ENCODE measurements at places on chromosomes 5 and 9. TPM values are rescaled to one million over a fixed set of nuclear protein-coding genes. Genes with fewer than 3 reads are reported as not detected.

Gene GFM2
- 43.9 TPM for polyA plus RNA-seq

Gene SPINK7
- not detected for polyA plus RNA-seq

Gene TBCA
- 135 TPM for polyA plus RNA-seq

Gene GNG10
- 108 TPM for polyA plus RNA-seq

GRCh38 chr9:132986640-132987620, 8.4 kb downstream of the GFI1B start:
- no peak for DNase-seq

- no peak for DNase-seq
Observed at GRCh38 chr5:151947931-151948608, 23.4 kb upstream of the GLRA1 start.

DNA sequence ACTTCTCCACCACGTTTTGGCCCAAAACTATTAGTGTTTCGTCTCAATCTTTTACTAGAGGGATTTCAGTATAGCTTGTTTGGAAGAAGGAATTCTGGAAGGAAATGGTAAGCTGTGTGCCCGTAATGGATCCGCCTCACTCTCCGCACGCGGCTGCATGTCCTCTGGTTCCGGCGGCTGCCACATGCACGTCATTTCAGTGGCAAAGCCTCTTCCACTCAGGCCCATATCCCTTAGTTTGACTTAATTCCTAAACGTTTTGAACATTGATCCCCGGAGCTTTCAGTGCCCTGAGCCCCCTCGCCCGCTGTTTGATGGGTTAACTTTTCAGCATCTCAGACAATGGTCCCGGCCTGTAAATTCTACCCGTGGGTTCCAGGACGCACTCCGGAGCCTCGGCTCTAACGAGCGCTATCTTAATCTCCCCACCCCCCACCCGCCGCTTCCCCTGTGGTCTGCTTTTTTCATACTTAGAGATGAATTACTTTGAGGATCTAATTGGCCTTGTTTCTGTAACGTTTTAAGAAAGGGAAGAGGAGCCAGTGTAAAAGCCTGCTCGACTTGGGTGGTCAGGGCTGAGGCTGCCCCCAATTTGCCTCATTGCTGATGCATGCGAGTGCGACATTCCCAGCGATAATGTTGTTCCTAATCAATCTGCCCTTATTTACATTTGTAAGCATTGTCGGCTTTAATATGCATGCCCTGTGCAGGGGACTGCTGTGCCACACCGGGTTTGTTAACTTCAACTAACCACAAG, 4.6 kb downstream of the PTCH1 start:
- no peak for DNase-seq

DNA sequence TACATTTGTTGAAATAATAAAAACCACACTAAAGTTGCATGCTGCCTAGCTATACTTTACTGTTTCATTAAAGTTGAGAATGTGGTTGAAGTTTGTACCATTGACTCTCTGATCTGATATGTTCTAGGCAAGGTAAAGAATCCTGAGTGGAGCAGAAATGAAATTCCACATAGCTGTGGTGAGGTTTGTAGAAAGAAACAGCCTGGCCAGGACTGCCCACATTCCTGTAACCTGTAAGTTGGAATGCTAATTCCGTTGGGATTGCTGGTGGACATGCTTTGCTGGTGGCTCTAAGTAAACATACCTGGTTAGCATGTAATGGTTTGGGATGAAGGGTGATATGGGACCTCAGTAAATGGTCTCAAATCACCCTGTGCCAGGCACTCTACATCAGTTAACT, 16.8 kb downstream of the NFX1 start:
- DNase-seq, result no peak

GRCh38 chr9:36640771-36641381, 68.2 kb downstream of the MELK start:
- no peak for DNase-seq

- DNase-seq, result no peak
Observed at GRCh38 chr5:157245476-157245875, 20.4 kb upstream of the CYFIP2 start.

DNA sequence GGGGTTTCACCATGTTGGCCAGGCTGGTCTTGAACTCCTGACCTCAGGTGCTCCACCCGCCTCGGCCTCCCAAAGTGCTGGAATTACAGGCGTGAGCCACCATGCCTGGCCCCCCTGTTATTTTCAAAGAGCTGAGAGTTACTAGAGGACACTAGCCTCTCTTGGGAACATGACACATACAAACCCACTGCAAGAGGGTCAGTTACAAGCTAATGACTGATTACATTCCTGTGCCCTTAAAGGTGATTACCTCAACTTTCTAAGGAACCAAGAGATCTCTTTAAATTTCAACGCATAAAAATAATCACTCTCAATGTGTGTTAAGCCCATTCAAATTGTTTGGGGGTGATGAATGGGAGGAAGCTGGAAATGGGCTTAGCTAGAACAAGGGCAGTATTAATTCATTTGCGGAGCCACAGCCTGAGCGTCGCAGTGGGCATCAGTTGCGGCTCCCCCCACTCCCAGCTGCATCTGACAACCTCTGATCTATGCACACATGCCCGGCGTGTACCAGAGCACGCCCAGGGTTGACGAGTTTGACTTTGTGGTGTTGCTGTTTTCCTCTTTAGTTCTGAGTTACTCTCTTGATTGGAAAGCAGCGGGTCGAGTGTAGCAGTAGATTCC, 146.9 kb downstream of the GOLPH3 start:
- no peak for DNase-seq

- no peak for DNase-seq
Observed at GRCh38 chr5:181121675-181122561, 9.1 kb downstream of the OR2V1 start.

DNA sequence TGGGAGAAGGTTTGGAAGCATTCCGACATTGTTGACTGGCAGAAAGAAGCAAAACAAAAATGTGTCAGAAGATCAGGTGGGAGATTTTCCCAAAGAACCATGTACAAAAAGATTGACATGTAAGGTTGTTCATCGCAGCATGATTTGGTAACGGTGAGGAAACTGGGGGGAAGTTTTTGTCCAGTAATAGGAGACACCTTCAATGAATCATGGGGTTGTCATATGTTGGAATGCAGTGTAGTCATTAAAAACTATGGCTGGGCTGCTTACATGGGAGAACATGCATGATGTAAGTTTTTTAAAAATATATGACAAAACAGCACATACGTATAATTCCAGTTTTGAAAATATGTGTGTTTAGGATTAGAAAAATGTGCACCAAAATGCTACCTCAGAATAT, 50.5 kb downstream of the HSD17B3 start:
- DNase-seq, result no peak

DNA sequence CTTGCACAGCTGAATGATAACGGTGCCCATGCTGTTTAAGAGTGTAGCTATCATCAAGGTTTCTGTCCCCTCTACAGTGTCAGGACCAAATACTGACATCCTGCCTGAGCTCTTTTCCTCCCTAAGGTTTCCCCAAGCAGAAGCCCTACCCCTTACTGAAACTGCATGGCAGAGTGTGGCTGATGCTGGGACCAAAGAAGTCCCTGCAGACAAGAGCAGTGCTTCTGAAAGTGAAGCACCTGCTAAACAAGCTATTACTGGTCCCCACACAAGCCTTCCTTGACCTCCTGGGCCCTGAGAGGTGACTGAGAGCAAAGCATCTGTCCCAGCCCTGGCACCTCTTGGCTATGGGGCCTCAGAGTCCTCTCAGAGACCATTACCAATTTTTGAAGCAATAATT, 56.1 kb downstream of the CFAP90 start:
- DNase-seq, result no peak

DNA sequence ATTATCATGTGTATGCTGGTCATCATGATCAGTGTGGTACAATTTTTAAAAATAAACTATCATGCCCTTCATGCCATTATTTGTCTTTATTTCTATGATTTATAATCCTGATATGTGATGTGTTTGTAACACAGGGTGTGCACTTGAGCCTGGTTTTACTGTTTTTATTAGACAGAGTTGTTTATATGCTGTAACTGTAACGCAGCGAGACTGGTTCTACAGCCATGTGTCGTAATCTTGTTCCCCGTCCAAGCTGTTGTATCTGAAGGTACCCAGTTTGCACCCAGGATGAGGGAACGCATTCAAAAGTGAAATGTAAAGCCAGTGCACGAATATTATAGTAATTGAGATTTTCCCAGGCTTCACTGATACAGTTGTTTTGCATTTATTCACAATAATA, 28.2 kb downstream of the SNX18 start:
- no peak for DNase-seq

DNA sequence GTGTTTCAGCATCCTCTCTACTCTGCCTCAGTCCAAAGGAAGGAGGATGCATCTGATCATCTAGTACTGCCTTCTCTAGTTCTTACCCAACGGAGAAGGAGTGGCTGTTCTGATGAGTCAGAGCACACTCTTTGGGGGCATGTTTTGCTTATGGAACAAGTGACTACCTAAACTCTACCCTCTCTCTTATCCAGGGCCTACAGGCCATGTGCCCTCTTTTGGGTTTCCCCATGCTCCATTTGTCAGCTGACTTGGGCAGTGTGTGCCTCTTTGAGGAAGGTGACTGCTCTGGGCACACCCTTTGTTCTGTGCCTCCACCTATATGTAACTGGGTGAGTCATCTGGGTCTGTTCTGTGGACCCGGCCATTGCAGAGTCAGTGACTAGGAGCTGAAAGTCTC, 89.6 kb upstream of the BNC2 start:
- no peak for DNase-seq

- no peak for DNase-seq
Observed at GRCh38 chr9:134558124-134558905, 83.3 kb upstream of the COL5A1 start.

GRCh38 chr5:128234928-128235641, 151.5 kb downstream of the SLC12A2 start:
- DNase-seq, result no peak
